ENCODE measurements at places on chromosomes 6 and 20.

DNA sequence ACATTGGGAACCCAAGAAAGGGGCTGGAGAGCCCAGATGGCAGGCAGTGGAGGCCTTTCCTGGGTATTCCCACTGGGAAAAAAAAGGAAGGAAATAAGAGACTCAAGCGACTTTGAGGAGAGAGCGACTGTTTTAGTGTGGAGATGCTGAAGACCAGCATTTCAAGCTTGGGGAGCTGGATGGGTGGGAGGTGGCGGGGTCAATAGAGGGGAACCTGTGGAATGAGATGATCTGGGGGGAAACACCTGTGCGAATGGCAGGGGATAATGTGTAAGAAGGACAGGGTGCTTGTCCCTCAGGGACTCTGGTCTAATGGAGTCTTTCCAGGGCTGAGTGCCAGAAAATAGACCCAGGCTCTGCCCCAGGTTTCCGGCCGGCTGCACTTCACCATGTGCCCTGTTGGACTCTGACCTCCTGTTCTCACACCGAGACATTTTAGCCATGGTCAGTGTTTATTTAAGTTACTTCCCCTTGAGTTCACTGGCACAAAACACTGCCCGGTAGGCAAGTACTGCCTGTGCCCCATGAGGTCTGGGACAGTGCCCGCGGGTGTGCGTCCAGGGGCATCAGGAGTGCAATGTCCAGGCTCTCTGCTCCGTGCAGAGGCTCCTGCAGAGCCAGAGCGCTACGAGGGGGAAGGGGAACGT lies 50.4 kb upstream of the NKX2-2 start:
- no peak for DNase-seq

DNA sequence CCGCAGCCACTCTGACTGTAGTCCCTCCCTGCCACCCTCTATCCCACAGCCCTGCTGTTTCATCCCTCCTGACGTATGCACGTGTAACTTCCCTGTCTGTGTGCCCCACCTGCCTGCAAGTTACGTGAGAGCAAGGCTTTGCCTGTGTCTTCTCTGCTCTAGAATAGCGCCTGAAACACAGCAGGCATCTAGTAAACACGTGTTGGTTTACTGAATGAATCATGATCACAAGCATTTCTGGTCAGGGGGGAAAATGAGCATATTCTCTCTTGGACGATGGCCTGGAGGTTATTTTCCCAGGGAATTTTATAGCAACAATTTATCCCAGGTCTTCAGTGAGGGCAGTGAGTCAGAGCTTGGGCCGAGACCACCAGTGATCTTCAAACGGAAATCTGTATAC lies 38.3 kb downstream of the PSMG4 start:
- DNase-seq: no peak

- no peak for DNase-seq
Measured at GRCh38 chr6:155254139-155254538, 9.7 kb upstream of the CLDN20 start.

- DNase-seq: no peak
Measured at GRCh38 chr6:45323656-45324224, 4.4 kb upstream of the RUNX2 start.

DNA sequence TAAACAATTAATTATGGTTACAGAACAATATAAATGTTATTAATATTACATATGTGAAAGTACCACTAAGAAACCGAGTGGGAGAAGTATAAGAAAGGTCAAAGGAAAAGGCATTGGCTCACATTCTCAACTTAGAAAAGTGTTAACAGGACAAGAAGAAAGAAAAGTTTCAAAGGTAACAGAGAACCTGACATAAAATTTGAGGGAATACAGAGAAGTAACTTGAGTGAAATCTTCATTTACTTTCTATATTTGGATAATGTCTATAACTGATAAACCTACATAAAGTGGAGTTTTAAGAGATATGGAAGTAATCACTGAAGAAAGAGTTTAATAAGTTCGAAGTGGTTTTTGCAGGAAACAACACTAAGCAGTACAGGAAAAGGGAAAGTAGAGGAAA lies 30.1 kb downstream of the REPS1 start:
- no peak for DNase-seq

DNA sequence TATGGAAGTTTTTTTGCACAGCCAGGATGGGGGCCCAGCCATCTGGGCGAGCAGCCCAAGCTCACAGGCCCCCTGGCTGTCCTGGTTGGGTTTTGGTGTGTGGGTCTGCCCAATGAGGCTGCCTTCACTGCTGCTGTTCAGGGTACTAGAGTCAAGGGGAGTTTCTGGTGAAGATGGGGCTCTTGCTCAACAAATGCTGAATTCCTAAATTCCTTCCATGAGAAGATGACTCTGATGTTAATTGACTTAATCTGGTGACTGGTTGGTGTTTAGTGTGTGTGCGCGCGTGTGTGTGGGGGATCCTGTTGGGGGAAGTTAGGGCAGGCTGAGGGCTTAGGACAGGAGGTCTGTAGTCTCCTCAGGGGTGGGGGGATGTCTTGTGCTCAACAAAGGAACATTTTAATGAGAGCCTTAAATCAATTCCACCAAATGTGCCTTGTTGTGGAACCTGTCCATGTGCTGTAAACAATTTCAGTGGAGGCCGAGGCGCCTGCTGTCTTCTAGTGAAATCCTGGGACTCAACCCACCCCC lies 1.9 kb downstream of the PTK7 start:
- DNase-seq: no peak

DNA sequence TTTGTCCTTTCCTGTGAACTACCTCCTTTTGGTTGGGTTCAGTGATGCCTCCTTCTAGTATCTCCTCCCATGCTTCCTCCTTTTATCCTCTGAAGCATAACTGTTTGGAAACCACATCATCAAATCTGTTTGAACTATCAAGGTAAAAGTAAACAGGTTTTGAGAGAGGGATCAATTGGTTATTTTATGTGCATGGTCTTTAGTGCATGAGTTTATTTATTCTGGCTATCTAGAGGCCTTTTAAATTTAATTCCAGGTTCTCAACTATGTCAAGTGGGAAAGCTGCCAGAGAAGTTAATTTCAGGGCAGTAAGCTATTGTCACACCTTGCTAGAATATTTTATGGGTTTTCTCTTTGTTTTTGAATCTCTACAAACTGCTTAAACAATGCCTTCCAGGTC lies 54.1 kb downstream of the WASF1 start:
- DNase-seq: no peak

DNA sequence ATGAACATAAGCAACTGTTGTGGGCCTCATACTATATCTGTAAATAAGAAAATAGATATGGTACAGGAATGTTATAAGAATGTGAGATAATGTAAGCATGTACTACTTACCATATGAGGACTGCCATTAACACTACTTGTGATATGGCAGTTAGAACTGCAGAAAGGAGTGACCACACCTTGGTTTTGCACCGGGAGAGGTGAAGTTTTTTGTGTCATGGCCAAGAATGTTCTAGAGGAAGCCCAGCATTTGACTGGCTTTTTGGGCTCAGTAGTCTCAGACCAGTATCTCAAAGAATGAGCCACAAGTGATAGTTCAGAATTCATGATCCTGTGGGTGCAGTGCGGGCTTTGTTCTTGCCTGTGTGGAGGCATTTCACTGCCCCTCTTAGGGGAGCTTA lies 123.5 kb downstream of the CLIC5 start:
- DNase-seq: no peak

DNA sequence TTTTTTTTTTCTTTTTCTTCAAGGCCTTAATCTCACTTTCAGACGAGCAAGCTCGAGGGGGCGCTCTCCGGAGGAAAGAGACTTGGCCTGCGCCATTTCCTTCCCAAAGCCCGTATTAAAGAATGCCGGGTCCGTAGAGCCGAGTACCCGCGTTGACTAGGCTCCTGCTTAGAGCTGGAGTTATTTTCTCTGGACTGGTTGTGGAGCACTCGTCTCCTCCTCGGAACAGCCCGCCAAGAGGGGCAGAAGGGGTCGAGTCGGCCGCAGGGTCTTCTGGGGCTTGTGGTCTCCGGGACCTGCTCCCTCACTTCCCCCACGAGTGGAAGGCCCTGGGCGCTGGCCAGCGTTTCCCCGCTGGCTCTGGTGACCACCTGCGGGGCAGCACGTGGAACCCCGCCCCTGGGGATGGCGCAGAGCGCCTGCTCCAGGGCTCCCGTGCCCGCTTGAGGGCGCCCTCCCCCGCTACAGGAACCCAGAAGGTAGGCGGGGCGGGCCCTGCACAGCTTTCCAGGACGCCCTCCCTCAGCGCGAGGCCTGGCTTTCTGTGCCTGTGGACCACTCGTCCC lies 2.7 kb upstream of the MEI4 start:
- peak; percentile 15 for DNase-seq

DNA sequence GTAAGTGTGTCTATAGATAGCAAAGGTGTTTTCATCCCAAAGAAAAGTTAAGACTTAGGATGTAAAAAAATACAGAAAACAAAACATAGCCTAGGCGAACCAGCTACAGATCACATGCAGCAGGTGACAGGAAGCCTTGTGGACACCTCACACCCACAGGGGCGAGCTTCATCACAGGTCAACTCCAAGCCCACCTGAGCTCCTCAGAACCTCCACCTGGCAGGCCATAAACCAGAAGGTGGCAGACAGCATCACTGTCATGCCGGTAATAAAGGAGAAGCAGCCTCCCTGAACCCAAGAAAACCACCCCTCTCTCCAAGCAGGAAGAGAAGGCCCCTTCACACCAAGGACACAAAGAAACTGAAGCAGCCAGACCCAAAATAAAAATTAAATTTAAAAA lies 1.0 kb downstream of the RALGAPA2 start:
- peak; percentile 19 for DNase-seq

GRCh38 chr6:41464481-41464880 lies 81.7 kb upstream of the FOXP4 start:
- no peak for DNase-seq

GRCh38 chr20:37823296-37823980 lies 79.5 kb upstream of the VSTM2L start:
- no peak for DNase-seq

DNA sequence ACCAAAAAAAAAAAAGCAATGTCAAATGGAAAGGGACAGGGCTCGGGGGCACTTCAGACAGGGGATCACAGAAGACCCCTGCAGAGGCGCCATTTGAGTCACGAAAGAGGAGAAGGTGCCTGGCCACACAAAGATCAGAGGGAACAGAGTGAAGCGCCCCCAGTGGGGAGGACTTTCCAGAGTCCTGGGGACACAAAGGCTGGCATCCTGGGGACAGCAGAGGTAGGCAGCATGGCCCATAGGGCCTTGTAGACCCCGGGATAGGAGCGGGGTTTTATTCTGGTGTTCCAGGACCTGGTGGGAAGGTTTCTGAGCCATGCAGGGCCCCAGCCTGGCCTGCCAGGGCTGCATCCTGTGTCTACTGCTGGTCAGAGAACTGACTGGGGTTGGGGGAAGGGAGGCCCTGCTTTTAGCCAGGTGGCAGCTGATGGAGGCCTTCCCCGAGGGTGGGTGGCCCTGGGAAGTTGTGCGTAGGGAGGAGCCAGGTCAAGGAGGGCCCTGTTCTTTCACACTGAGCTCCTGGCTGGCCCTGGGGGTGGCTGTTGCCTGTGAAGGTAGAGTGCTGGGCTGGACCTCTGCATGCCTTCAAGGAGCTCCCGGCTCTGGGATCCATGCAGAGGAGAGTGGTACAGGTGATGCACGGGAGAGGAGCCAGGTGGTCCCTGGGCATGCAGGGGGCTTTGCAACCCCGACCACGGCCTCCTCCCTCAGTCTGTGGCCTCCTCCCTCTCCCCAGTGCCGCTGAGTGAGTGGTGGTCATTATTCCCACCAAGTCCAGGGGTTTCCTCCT lies 117.9 kb downstream of the CDH4 start:
- DNase-seq: no peak

All from activated CD8-positive, alpha-beta memory T cell treated with anti-CD3 and anti-CD28 coated beads, Interleukin-2, amount 50 U/mL, for 4 hours (primary cell).